Skin of body (tissue), 3 donors: ENCODE measurements at places on chromosomes 5 and 9. TPM values are rescaled to one million over a fixed set of nuclear protein-coding genes. Genes with fewer than 3 reads are reported as not detected.

CCL27 gene
- 7.6 TPM for total RNA-seq

DNA sequence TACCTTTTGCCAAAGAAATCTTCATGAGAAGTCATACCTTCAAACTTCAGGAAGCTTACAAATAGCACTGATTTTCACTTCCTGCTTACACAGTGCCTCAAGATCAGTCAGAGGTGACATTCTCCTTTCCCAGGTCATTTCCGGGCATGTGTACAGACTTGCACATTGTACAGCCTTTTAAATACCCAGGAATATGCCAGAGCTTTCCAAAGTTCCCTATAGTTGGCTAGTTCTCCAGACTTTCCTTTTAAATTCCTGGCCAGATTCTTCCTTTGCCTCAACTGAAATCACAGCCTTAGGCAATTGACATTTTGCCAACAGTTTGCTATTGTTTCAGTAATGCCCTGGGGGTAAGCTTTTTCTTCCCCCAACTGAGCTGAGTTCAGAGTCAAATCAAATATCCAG is 47.2 kb downstream of the RFX3 start:
- no peak for DNase-seq

- DNase-seq, result no peak
Measured at GRCh38 chr9:117945286-117945685, 241.1 kb downstream of the TLR4 start.

DNA sequence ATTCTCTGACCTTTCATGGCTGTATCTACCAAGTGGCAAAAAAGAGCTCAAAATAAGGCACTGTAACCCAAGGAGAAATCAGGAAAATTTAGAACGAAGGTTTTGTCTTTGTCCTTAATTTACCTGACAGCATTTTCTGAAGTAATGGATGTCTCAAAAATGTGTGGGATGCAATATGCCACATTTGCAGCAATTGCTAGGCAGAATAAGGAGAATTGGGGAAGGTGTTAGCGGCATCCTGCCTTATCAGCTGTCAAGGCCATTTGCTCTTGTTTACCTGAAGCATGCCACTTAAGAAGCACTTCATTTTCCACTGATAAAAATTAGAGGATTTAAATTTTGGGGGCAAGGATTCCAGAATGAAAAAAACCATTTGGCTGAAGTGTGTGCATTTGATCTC is 39.0 kb downstream of the PDE8B start:
- no peak for DNase-seq

DNA sequence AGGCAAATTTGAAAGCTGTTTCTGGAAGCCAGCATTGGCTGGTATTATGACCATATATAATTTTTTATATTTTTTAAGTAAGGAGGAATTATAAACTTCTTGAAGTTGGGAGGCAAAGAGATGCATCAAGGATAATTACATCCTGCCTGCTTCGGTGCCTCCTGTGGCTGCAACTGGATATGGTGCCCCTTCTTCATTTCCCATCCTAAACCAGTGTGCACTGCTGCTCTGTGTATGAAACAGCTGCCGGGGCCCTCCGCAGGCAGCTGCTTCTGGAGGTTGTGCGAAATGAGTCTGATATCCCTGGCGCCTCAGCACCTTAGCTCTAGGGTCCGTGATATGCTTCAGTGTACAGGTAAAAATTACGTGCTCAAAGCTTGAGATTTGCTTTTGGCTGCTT is 304.2 kb downstream of the ENC1 start:
- no peak for DNase-seq

- DNase-seq, result no peak
Measured at GRCh38 chr5:133731951-133732350, 119.6 kb upstream of the FSTL4 start.

- DNase-seq, result no peak
Measured at GRCh38 chr9:137268538-137269201, 8.9 kb upstream of the TOR4A start.

GRCh38 chr5:179912951-179913350 is 5.3 kb upstream of the TBC1D9B start:
- DNase-seq, result no peak

GRCh38 chr9:16718952-16719351 is 151.5 kb downstream of the BNC2 start:
- DNase-seq, result no peak

IRX1 gene
- total RNA-seq, result 14.4 TPM
